Activated naive CD4-positive, alpha-beta T cell treated with Interleukin-2 at 50 U/mL for 16 hours (primary cell): ENCODE measurements at places on chromosomes 12 and 14.

DNA sequence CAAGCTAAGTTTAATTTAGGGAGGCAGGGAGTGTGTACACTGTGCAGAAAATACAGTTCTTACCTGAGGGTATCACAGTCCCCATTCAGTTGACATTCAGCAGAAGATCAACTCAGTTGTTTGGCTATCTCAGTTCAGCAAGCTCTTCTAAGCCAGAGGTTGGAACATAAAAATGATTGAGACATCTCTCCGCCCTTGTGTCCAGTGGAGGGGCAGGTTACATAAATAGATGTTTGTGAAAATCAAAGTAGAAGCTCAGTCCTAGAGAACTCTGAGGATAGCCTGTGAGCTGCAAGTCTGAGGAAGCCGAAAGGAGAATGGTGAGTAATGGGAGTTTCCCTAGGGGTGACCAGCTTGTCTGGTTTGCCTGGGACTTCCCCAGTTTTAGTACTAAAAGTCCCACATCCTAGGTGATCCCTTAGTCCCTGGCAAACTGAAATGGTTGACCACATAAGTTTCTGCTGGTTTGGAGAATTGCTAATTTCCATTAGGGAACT, 251.4 kb upstream of the ATP2B1 start:
- DNase-seq = peak; percentile 30

DNA sequence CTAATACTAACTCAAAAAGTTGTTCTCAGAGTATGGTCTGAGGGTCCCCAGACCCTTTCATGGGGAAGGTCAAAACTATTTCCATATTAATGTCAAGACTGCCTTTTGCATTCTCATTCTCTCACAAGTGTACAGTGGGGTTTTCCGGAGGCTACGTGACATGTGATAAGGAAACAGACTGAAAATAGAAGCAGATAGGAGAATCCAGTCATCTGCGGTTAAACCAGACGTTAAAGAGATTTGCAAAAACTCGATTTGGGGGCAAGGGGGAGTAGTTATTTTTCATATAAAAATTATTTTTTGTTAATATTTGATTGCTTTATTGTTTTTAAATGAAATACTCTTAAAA, 1.0 kb upstream of the NAP1L1 start:
- DNase-seq = peak; percentile 45

DNA sequence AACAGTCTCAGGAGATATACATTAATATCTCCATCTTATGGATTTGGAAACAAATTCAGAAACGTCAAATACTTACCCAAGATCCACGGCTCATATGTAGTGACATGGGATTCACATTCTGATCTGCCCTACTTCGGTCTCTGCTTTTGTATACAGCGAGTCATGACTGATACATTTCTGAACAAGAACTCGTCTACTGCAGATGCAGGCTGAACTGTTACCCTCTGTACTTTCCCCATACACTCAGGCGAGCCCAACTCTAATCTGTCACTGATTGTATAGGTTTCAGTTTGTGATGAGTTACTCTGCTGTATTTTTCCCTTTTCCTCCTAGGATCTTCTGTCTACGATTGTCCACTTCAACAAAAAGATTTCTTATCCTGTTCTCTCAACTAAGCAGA, 441.6 kb downstream of the CCDC91 start:
- DNase-seq = no peak

DNA sequence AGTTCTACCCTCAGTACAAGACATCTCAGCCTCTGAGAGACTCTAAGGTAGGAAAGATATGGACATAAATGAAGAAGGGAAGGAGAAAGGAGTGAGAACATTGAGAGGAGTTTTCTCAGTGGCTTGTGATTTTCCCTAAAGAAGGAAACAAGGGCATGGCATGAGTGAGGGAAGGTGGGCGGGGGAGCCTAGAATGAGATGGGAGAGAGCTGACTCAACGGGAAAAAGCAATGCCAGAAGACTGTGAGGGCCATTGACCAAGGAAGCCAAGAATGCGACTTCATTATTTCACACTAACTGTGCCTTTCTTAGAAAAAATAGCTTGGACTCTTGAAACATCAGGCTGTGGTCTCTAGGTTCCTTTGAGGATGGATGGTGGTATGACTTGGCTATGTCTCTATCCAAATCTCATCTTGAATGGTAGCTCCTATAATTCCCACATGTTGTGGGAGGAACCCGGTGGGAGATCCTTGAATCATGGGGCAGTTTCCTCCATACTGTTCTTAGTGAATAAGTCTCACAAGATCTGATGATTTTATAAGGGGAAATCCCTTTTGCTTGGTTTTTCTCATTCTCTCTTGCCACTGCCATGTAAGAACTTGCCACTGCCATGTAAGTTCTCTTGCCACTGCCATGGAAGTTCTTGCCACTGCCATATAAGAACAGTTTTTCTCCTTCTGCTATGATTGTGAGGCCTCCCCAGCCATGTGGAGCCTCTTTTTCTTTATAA, 279.6 kb downstream of the NUAK1 start:
- no peak for DNase-seq

GRCh38 chr12:43453761-43454160, 98.2 kb downstream of the ADAMTS20 start:
- DNase-seq = no peak

GRCh38 chr12:92370828-92371227, 225.2 kb upstream of the BTG1 start:
- no peak for DNase-seq

GRCh38 chr14:98908050-98908449, 363.9 kb downstream of the BCL11B start:
- no peak for DNase-seq

GRCh38 chr14:68784978-68785533, 7.8 kb downstream of the ZFP36L1 start:
- DNase-seq = no peak

- no peak for DNase-seq
Observed at GRCh38 chr12:49543914-49544815, 5.3 kb downstream of the KCNH3 start.

- no peak for DNase-seq
Observed at GRCh38 chr14:33505963-33506329, 444.9 kb downstream of the EGLN3 start.

DNA sequence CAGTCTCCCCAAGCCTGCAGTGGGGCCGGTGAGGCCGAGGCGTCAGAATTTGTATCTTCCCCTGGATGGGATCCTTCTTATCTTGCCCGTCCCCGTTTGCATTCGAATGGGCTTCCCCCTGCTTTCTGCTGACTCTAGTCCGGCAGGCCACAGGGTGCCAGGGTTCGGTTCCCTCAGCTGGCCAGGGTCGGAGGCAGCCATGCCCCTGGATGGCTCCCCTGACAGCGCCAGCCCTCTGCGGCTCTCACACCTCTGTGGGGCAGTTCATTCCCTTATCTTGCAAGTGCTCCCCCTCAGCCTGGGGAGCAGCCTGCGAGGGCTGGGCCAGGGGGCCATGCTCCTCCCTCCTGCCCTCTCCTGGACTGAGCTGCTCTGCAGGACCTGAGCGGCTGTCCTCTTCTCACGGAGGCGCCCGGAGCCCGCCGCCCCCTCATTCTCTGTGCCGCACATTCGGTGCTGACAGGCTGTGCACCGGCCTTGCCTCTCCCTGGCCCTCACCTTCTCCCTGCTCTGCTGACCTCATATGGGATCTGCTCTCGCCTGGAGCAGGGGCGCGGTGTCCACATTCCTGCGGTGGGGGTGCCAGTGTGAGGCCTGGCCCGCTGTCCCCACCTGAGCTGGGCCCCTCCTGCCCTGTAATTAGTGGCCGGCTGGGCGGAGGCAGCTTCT, 32.8 kb downstream of the KIF26A start:
- no peak for DNase-seq

- DNase-seq = no peak
Observed at GRCh38 chr12:26062566-26062965, 62.3 kb downstream of the BHLHE41 start.

DNA sequence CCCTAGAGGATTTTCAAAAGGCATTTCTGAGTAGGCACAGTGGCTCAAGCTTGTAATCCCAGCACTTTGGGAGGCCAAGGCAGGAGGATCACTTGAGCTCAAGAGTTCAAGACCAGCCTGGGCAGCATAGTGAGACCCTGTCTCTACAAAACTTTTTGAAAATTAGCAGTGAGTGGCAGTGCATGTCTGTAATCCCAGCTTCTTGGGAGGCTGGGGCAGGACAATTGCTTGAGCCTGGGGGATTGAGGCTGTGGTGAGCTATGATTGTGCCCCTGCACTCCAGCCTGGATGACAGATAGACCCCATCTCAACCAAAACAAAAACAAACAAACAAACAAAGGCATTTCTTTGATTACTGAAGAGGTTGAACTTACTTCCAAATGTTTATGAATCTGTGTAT, 201.4 kb downstream of the KIF26A start:
- no peak for DNase-seq

DNA sequence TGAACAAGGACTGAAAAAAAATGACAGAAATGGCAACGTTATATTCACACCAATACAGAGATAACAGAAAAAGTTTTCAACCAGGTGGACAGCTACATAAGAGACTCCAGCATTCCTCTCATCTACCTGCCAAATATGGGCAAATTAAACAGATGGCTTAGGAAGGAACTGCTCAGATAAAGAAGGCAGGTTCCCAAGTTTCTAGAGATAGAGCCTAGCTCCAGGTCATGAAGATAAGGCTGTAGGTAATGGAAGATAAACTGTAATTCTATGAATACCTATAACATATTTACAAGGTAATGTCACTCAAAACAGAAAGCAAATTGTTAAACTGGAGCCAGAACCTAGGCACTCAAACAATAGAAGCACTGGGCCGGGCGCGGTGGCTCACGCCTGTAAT, 42.5 kb downstream of the GIT2 start:
- DNase-seq = no peak

- peak; percentile 52 for DNase-seq
Observed at GRCh38 chr14:72518809-72519377, 375.0 kb downstream of the DPF3 start.

DNA sequence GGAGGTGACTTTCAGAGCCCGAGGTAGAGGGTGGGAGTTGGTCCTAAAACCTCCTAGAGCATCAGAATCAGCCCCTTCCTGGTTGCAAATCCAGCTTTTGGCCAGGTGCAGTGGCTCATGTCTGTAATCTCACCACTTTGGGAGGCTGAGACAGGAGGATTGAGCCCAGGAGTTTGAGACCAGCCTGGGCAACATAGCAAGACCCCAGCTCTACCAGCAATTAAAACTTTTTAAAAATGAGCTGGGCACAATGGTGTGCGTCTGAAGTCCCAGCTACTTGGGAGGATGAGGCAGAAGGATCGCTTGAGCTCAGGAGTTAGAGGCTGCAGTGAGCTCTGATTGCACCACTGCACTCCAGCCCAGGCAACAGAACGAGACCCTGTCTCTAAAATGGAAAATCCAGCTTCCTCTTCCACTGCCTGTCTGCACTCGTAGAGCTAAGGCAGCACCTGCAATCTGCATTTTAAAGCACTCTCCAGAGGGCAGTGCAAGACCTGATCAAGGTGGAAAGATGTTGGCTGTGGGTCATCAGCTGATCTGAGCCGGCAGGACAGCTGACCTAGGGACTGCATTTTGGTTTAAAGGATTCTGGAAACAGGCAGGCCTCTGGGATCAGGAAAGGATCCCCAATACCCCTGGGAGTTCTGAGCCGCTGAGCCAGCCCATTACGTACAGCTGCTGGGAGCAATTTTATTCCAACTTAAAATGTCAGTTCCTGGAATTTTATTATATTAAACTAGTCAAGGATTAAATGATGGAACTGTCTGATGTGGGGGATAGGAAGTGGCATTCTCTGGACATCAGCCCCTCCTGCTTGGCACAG, 1.8 kb upstream of the TESC start:
- DNase-seq = no peak

DNA sequence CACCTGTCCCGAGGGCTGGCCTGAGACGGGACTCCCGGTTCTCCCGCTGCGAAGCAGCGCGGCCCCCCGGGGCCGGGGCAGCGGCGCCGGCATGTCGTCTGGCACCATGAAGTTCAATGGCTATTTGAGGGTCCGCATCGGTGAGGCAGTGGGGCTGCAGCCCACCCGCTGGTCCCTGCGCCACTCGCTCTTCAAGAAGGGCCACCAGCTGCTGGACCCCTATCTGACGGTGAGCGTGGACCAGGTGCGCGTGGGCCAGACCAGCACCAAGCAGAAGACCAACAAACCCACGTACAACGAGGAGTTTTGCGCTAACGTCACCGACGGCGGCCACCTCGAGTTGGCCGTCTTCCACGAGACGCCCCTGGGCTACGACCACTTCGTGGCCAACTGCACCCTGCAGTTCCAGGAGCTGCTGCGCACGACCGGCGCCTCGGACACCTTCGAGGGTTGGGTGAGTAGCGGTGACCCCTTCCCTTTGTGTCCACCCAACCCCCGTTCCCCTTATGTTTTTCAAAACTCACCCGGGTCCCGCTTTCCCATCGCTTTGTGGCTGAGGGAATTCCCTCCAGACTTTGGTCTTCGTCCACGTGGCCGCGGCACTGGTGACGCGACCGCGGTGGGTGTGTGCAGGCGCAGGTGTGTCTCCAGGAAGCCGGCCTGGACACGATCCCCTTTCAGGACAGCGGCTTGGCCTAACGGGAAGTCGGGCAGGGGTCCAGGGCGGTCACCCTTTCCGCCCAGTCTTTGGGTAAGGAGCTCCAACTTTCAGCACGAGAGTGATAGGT, 826 bp downstream of the PRKCH start:
- peak; percentile 48 for DNase-seq

DNA sequence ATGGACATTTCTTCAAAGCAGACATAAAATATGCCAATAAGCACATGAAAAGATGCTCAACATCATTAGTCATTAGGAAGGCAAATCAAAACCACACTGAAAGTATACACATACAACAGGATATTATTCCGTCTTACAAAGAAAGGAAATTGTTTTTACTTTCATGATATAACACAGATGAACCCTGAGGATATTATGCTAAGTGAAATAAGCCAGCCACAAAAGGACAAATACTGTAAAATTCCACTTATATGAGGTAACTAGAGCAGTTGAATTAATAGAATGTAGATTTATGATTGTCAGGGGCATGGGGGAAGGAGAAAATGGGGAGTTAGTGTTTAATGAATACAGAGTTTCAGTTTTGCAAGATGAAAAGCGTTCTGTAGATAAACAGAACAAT, 4.2 kb downstream of the ACYP1 start:
- DNase-seq = no peak

GRCh38 chr12:60535363-60535762, 939.5 kb downstream of the SLC16A7 start:
- no peak for DNase-seq

- no peak for DNase-seq
Observed at GRCh38 chr12:83676781-83677295, 990.1 kb downstream of the TMTC2 start.

- peak; percentile 41 for DNase-seq
Observed at GRCh38 chr12:8033153-8034044, 883 bp downstream of the FOXJ2 start.

- no peak for DNase-seq
Observed at GRCh38 chr12:52260361-52261207, 13.9 kb upstream of the KRT86 start.

GRCh38 chr12:108833355-108833733, 24.0 kb downstream of the SSH1 start:
- DNase-seq = no peak

DNA sequence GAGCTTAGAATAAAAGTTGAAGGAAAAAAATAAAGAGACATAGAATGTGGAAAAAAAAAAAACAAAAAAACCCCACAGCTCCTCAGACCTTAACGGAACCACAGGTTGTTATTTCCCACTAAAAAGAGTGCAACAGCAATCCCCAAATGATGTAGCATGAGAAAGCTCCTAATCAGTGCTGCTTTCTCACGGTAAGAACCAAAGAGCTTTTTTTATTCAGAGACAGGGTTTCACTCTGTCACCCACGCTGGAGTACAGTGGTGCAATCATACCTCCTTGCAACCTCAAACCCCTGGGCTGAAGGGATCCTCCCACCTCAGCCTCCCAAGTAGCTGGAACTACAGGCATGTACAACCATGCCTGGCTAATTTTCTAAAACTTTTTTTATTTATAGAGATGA, 13.3 kb downstream of the NDUFA12 start:
- DNase-seq = no peak
